ENCODE measurements at places on chromosomes 4 and X.
A peak's percentile ranks its signal among the peaks of the same experiment; 100 is the strongest.

GRCh38 chr4:53480909-53481308 lies 103.5 kb downstream of the FIP1L1 start:
- no peak for DNase-seq

GRCh38 chr4:102554482-102554881 lies 53.3 kb downstream of the NFKB1 start:
- no peak for DNase-seq

GRCh38 chr4:119835613-119835910 lies 207.0 kb upstream of the PDE5A start:
- DNase-seq: no peak

GRCh38 chrX:14006540-14006939 lies 23.2 kb downstream of the GEMIN8 start:
- no peak for DNase-seq

- DNase-seq: no peak
Observed at GRCh38 chr4:78780093-78780492, 3.9 kb downstream of the BMP2K start.

- no peak for DNase-seq
Observed at GRCh38 chr4:26812049-26812714, 48.5 kb upstream of the STIM2 start.

DNA sequence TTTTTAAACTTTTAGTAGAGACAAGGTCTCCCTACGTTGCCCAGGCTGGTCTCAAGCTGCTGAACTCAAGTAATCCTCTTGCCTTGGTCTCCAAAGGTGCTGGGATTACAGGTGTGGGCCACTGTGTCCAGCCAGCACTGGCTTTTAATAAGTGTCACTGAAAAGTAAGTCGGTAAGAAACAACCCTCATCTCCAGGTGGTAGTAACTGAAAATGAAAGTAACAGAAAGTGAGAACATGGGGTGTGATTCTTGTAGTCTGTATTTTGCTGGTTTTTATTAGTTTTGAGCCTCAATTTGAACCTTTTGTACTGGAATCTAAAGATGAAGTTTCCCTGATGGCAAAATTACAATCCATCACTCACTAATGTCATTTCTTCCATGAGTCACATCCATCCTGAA lies 238.1 kb upstream of the AGA start:
- no peak for DNase-seq

GRCh38 chr4:77994194-77994721 lies 62.9 kb upstream of the FRAS1 start:
- peak; percentile 45 for DNase-seq

GRCh38 chrX:112163906-112164305 lies 81.3 kb upstream of the TRPC5 start:
- DNase-seq: no peak

Measured in non-pigmented ciliary epithelial cell (primary cell).